Right hindlimb (tissue), 1 donor: ENCODE measurements at places on chromosomes 2 and 18.

DNA sequence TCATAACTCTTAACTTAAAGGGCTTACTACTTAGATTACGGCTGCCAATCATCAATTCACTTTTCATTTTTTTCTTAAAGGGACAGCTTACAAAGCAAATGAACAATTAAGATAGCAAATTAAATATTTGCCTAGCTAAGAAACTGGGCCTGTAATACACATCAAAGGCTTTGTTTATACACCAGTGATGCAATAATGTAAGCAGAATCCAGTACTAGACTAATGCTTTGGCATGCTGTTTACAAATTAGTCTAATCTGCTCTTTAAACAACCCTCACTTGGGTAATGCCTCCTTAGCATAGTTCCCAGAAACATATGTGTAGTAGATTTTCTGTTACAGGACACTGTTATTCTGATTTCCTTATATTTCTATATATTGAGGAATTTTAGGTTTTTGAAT is 105.8 kb downstream of the ARHGAP28 start:
- no peak for DNase-seq

- no peak for DNase-seq
Observed at GRCh38 chr2:144385381-144385780, 134.5 kb downstream of the ZEB2 start.

GRCh38 chr2:66488946-66489345 is 54.0 kb downstream of the MEIS1 start:
- DNase-seq = no peak

DNA sequence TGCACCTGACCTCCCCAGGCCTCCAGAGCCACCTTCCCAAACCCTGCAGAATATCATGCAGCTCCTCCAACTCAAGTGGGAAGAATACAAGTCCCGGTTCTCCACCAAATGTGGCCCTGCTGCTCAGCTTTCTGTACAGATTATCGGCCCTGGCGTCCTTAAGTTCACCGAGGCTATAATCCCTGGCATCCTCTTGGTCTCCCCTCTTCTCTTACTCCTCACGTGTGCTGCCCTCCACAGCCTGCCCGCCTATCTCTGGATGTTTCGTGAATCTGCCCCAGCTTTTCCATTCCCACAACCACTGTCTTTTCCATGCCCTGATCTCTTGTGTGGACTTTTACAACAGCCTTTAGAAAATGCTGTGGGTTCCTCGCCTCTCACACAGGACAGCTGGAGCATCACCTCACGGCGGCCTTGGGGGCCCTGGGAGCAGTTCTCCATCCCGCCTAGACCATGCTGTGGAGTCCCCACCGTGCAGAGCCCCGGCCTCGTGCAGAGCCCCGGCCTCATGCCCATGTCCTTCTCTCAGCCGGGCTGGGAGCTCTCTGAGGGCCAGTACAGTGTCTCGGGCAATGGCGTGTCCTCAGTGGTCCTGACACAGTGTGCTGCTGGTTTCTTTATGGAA is 170.3 kb upstream of the PXDN start:
- no peak for DNase-seq

GRCh38 chr2:209929369-209929768 is 73.1 kb upstream of the RPE start:
- DNase-seq = no peak

GRCh38 chr2:66495788-66496640 is 61.1 kb downstream of the MEIS1 start:
- no peak for DNase-seq

GRCh38 chr2:119449521-119449920 is 17.9 kb downstream of the TMEM37 start:
- no peak for DNase-seq

- DNase-seq = no peak
Observed at GRCh38 chr18:53749766-53750165, 474.7 kb downstream of the MBD2 start.

- no peak for DNase-seq
Observed at GRCh38 chr2:152134488-152135280, 35.8 kb upstream of the CACNB4 start.

GRCh38 chr2:38375696-38376345 is 1.3 kb downstream of the ATL2 start:
- no peak for DNase-seq

GRCh38 chr2:72934683-72935610 is 17.6 kb downstream of the EMX1 start:
- DNase-seq = no peak

DNA sequence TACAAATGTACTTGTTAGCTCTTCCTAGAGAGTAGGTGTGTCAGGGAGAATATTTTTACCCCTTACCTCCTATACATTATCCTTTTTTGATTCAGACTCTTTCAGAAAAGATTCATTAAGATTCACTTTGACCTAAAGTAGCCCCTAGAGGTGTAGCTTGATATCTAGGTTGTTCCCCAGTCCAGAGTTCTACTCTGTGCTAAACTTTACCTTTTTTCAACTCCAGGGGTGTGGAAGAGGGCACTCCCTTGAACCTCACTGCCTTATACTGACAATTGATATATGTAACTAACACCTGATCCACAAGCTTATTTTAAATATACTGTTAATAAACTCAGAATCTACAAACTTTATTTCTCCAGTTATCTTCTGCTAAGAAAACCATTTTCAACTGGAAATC is 30.0 kb downstream of the AFTPH start:
- no peak for DNase-seq

GRCh38 chr18:45376193-45376592 is 239.1 kb upstream of the SLC14A2 start:
- no peak for DNase-seq

DNA sequence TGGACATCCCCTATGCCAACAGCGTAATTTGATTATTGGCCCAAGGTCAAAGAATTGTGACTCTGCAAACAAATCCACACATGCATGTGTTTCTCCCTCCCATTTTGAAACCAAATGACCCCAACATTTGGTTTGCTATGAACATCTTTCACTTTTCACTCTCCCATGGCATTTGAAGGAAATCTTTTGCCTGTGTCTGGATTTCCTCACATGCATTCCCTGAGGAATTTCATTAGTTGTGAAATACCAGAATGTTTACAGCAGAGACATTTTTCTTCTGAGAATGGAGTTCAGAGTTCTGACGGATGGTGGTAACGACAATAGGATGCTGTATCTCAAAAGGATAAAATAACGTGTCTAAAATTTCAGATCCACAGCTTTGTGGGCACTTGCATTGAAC is 60.3 kb upstream of the LMAN1 start:
- no peak for DNase-seq

DNA sequence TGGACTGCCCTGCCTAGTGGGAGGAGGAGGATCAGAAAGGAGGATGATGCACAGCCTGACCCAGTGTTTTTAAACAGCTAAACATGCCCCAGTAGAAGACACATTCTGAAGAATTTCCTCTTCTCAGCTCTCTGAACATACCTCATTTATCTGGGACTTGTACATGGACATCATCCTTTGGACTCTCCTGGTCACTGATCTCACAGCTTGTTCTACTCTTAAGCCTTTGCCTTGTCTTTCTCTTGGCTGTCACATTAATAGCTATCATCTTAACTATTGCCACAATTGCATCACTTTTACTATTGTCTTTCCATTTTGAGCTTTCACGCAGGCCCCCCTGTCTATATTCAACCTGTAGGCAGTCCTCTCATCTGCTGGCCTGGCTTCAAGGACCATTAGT is 42.0 kb upstream of the PGAP1 start:
- no peak for DNase-seq

- peak; percentile 30 for DNase-seq
Observed at GRCh38 chr2:11175293-11175795, 20.1 kb downstream of the SLC66A3 start.

- no peak for DNase-seq
Observed at GRCh38 chr2:71930049-71930681, 217.5 kb downstream of the CYP26B1 start.

DNA sequence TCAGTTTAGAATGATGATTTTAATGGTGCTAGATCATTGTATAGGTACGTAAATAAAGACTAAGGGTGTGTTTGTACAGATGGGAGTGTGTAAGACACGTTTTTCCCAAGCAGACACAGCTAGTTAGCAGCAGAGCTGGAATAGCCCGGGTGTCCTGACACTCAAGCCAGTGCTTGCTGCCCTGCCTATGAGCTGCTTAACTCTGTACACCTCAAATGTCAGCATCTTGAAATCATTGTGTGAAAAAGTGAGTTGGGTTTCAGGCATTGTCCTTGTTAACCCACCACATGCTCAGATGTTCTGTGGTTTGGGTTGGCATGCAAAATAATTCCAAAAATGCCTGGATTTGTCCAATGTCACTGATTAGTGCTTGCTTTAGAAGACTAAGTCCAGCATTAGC is 13.0 kb upstream of the TET3 start:
- DNase-seq = no peak

- DNase-seq = no peak
Observed at GRCh38 chr18:77960791-77961410, 711.3 kb downstream of the GALR1 start.

- DNase-seq = peak; percentile 88
Observed at GRCh38 chr2:106030287-106031268, 163.5 kb downstream of the UXS1 start.
